ENCODE measurements at places on chromosomes 1 and 21.

GRCh38 chr1:82586473-82586872 is 785.7 kb downstream of the ADGRL2 start:
- peak; percentile 57 for DNase-seq

DNA sequence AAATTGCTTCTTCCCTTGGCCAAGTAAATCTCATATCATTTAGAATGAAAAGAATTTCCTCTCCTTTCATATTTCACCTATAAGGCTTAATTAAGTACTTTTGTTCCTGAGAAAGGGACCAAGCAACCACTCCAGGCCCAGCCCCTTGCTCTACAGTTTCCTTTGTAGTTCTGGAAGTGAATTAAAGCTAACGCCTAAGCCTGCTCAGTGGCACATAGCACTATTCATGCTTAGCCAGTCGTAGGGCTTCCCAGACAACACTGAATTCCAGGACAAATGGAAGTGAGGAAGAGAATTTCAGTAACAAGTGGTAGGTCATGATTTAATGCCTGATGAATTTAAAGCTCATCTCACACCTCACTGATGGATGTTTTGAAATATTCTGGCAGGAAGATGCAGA is 73.3 kb downstream of the RPAP2 start:
- DNase-seq, result no peak

- no peak for DNase-seq
Measured at GRCh38 chr1:234893725-234894630, 234.7 kb downstream of the TOMM20 start.

- no peak for DNase-seq
Measured at GRCh38 chr21:15301736-15302135, 236.9 kb upstream of the NRIP1 start.

DNA sequence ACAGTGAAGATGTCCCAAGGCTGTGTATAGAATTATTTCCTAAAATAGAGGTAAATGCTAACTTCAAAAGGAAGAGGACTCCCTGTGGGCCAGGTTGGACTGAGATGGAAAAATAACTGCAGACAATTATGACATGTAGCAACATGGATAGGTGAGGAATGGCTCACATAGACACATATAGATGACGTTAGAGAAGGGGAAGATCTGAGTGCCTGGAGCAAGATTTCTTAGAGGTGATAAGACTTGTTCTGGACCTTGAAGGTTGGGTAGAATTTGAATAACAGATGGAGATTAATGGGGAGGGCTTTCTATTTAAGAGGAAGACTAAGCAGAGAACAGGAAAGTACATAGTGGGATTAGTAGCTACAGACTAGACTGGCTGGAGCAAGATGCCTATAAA is 76.9 kb downstream of the C1orf21 start:
- DNase-seq, result no peak

DNA sequence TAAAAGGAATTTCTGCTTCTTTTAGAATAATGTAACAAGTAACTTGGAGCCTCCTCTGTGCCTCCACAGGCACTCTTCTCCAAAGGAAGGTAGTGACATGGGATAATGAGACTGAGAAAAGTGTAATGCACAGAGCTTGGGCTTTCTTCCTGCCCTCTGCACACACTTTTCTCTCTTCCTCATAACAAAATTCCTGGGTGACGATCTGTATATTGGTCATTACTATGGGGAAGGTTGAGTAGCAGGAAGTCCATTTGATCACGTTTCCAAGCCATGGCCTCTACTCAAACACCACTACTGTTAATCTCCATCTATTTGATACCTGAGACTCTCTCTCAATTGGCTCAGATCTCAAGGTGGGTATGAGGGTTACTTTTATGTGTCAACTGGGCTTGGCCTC is 113.9 kb downstream of the GRIK1 start:
- no peak for DNase-seq

Data from left cardiac atrium (tissue), 4 donors.